ENCODE measurements at places on chromosomes 6 and 20.

DNA sequence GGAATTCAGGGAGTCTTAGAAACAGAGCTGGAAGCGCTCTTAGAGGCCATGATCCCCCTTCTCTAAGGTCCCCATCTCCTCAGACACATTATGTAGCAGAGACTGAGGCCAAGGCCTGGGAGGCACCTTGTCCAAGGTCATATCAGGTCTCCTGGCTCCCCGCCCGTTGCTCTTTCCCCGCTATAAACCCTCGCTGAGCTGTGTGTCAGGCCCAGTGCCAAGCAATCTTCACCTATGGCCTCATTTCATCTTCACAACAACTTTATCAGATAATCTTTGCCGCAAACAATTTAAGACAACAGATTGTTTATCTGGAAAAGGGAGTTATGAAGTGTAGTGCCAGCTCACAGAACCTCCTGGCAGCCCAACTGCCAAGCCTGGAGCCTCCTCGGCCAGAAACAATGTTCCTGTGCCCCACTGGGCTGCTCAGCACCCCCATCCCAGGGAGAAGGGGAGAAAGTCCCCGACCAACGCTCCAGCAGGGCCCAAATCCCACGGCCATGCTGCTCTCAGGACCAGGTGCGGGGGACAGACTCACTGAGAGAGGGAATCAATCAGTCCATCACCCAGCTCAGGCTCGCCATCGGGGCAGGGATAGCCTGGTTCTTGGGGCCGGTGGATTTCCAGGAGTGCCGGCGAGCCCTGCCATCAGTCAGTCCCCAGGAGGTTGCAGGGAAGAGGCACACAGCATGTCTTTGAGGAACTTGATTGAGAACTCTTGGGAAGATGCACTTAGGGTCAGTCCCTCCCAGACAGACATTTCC lies 16.9 kb upstream of the FANCE start:
- no peak for DNase-seq

GRCh38 chr20:48616481-48616880 lies 211.3 kb downstream of the PREX1 start:
- DNase-seq: no peak

DNA sequence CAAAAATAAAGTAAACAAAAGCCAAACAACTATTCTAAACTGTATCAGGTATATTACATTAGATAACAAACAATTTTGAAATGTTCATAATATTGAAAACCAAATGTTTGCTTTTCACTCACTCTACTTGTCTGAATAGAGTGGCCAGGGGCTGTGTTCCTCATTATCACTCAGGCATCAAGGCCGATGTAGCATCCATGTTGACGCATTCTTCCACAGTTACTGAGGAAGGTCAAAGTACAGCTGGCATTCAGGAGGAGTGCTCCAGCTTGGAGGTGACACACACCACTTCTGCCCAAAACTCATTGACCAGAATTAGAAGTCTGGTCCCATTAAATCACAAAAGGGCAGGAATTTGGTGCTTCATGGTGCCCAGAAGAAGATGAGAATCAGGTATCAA lies 137.6 kb upstream of the MANEA start:
- DNase-seq: no peak

GRCh38 chr6:139540276-139540675 lies 165.8 kb upstream of the CITED2 start:
- DNase-seq: no peak

- DNase-seq: no peak
Measured at GRCh38 chr20:45230631-45231030, 9.5 kb downstream of the SEMG2 start.

DNA sequence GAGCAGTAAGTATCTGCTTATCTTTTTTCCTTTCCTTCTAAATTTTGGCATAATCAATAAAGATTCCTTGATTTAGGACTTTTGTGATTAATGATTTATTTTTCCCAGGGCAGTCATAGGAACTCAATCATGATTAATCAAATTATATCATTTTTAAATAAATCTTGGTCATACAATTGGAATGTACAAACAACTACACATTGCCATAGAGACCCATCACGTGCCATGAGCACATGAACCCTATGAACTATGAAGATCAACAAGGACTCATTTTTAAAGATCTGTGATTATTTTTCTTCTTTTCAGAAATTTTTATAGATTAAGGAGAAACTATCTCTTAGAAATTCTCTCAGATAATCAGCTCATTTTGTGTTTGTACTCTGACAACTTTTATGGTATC lies 622.4 kb downstream of the BCKDHB start:
- DNase-seq: no peak

DNA sequence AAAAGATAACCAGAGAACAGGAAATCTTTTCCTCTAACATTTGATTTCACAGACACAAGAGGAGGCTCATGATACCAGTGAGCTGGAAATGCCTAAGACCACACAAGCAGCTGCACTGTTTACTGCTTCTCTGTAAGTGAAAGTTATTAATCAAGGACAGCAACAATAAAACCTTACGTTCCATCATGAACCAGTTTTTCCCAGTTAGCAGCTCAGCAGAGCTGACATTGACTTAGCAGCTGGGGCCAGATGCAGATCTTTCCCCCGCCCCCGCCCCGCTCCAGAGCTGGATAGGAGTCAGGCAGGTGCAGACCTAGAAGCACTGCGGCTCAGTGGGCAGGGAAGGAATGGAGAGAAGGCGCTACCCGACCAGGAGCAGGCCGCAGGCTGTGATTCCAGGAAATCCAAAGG lies 275.2 kb downstream of the GMDS start:
- DNase-seq: no peak

- DNase-seq: no peak
Measured at GRCh38 chr20:57480444-57481160, 44.3 kb downstream of the CTCFL start.

- DNase-seq: no peak
Measured at GRCh38 chr6:37612475-37612874, 85.2 kb downstream of the MDGA1 start.

GRCh38 chr20:64035066-64035932 lies 683 bp upstream of the C20orf204 start:
- no peak for DNase-seq

GRCh38 chr6:15504581-15505350 lies 158.1 kb downstream of the DTNBP1 start:
- DNase-seq: peak; percentile 59

GRCh38 chr6:3748208-3749066 lies 3.1 kb downstream of the PXDC1 start:
- DNase-seq: peak; percentile 48

DNA sequence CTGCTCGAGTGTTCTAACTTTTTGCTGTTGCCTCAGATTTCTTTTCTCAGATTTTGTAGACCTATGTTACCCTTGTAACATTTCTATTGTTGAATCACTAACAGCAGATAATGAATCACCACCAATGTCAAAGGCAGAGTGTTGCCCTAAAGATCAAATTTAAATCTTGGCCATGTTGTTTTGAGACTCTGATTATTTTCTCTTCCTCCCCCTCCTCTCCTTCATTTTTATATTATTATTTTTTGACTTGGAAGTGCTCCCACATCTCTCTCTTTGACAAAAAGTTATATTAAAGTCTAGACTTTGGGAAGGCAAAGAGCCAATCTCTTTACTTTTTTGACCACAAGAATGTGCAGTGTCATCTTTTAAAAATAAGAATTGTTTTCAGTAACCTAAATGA lies 422.7 kb downstream of the NKAIN2 start:
- no peak for DNase-seq

- no peak for DNase-seq
Measured at GRCh38 chr6:161057103-161058091, 65.8 kb downstream of the MAP3K4 start.

- peak; percentile 58 for DNase-seq
Measured at GRCh38 chr6:27388293-27389197, at the start of gene ZNF391. ZNF391 (plus strand) TSS chr6:27388759; CDS start chr6:27400371, 11,612 bp downstream.

DNA sequence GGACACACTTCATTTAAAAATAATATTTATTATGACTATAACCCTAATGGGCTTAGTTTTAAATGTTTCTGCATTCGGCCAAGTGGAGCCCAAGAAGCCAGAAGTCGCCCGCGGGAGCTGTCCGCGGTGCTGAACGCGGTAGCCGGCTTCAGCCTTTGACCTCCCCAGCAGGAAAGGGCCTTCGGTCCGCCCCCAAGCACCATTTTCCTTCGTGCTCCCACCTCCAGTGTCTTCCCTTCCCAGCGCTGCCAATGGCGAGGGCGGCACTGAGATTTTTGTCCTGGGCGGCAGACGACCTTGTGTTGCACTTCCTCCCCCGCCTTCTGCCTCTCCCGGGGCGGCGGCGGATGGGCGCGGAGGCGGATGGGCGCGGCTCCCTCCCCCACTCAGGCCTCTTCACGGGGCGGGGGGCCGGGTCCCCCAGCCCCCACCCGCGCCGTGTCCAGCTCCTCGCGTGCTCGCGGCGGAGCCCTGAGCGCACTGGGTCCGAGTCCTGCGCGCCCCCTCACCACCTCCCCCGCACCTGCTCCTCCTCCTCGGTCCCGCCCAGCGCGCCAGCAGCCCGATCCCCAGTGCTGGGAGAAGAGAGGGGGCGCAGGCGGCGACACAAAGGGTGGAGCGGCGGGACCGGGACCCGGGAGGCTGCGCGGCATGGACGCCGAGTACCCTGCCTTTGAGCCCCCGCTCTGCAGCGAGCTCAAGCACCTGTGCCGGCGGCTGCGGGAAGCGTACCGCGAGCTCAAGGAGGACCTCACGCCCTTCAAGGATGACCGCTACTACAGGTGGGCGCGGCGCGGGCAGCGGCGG lies 23.6 kb upstream of the TMEM181 start:
- peak; percentile 22 for DNase-seq

DNA sequence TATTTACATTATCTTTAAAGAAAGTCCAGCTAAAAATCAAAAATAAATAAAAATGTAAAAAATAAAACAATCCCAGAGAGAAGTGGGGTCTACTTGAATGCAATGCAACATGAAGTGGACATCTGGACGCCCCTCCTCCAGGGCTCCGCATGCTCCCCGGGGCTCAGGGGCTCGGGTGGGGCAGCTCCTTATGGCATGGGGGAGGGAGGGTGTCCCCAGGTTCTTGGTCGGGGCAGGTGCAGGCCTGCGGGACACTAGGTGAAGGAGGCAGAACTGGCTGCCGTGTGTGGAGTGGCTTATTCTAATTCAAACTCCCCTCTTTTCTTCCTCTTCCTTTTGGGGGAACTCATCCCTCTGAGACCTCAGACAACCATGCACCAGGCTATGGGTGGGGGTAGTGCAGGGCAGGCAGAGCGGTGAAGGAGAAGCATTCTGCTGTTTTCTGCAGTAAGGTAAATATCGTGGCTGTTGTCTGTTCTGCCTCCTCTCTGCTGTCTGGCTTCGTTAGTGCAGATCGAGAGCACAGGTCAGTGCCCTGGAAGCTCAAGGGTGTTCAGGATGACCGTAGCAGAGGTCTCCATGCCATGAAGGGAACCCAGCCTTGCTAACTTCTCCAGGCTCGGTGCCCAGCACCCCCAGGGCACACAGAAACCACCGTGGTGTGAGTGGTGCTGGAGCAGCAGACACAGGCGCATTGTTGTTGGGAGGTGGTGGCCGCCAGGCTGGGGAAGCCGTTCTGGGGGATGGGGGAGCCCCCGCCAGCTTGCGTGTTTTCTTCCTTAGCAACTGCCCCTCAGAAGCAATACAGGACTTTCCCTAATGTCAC lies 82.6 kb downstream of the TTLL2 start:
- DNase-seq: no peak

- DNase-seq: no peak
Measured at GRCh38 chr20:34712525-34713192, 8.5 kb downstream of the TP53INP2 start.

DNA sequence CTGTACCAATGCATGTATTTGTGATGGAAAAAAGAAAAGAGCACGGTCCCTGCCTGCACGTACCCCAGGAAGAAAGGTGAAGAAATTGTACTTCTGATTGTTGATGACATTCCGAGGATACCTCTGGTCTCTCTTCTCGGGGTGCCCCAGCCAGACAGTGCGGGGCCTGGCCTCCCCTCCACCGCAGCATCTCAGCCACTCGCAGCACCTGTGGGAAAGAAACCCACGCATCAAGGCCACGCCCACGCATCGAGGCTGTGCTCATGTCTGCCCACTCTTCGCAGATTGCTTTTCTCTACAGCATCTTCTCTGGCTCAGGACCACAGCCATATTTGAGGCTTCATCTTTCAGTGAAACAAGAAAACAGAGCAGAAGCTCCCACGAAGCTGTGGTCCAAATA lies 38.4 kb downstream of the ATP9A start:
- DNase-seq: no peak

GRCh38 chr20:39433466-39433865 lies 471.3 kb downstream of the DHX35 start:
- DNase-seq: no peak

DNA sequence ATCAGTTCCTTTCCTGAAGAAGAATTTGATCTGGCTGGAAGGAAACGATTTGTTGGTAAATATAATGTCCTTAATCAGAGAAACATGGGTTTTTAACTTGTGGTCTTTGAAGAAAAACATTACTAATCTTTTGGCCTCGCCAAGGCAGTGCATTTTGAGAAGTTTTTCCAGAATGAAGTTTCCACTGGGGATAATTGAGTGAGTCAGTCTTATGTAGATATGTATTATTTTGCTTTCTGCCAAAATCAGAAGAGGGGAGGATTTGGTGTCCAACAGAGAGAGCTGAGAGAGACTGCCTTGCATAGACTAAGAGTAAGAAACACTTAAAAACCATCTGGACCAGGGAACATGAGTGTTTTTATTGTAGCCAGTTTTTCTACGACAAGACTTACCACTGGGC lies 79.9 kb downstream of the FNDC1 start:
- no peak for DNase-seq

DNA sequence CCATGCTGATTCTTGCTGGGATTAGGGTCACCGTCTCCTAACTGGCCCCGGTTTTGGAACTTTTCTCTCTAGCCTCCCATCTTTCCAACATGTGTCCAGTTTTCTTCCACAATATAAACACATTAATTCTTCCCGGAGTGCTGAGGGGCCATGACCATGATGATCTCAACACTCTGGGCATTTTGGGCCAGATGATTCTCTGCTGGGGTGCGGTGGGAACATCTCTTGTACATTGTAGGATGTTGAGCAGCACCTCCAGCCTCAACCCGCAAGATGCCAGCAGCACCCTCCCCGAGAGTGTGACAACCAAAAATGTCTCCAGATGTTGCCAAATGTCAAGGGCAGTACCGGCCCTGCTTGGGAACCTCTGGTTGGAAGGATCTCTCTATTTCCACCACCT lies 164.8 kb downstream of the TFAP2C start:
- DNase-seq: no peak

- no peak for DNase-seq
Measured at GRCh38 chr6:65638047-65638831, 68.8 kb downstream of the EYS start.

DNA sequence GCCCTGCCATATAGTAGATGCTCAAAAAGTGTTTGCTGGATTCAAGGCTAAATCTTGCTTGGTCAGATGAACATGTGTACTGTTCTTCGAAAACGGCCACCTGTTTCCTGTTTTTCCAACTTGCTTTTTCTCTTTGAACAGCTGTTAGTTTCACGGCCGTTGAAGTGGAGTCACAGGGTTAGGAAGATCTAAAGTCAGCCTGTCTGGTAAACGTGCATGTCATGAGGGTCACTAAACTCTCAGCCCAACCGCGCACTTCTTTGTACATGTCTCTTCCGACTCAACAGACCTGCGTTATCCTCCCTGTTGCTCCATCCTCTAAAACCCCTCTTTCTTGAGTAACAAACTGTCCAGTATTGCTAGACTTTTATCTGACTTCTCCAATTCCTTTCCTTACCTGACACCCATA lies 93.2 kb upstream of the MAN1A1 start:
- no peak for DNase-seq
